ENCODE measurements at places on chromosomes 6 and 20.

- DNase-seq, result peak; percentile 27
These were observed 78.6 kb downstream of the TRMT6 start for GRCh38 chr20:5871459-5872410.

- DNase-seq, result no peak
These were observed 234.7 kb downstream of the TRDN start for GRCh38 chr6:123402052-123402451.

DNA sequence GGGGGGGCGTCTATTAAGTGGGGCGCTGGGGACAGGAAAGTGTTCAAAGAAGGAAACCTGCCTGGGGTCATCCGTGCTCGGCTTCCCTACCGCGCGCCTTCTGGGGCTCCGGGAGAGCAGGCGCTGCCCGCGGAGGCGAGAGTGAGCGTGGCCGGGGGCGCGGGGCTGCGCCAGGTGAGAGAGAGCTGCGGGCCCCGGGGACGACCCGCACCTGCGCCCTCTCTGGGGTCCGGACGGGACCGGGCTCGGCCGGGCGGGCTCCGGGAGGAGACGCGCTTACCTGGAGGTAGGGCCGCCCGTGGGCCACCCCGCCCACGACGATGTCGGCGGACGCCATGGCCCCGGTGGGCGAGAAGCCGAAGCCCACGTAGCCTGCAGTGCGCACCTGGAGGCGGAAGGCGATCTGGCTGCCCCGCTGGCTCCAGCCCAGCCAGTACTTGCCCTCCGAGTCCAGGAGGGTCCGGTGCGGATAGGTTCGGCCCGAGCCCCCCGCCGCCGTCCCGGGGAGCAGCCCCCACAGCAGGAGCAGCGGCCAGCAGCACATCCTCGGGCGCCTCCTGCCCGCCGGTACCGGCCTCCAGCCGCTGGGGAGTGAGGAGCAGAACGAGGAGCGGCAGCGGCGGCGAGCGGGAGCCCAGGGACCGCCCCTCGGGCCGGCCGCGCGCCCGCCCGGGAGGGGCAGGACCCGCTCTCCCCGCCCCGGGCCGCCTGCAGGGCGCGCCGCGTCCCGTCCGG is at the start of gene MOXD1:
TSS of gene MOXD1 (minus strand) at position 593 of the 735 bp plus-strand sequence. CDS start at position 544, 49 bp downstream.
- DNase-seq, result peak; percentile 57

- no peak for DNase-seq
These were observed 140.3 kb downstream of the NFATC2 start for GRCh38 chr20:51402201-51402600.

- DNase-seq, result no peak
These were observed 28.0 kb upstream of the SYNJ2 start for GRCh38 chr6:157953580-157954091.

GRCh38 chr20:51535674-51536073 is 6.8 kb downstream of the NFATC2 start:
- DNase-seq, result no peak

GRCh38 chr6:113597231-113597583 is 259.9 kb upstream of the MARCKS start:
- peak; percentile 48 for DNase-seq

- DNase-seq, result peak; percentile 20
These were observed 25.5 kb upstream of the MAPK13 start for GRCh38 chr6:36104836-36105235.

GRCh38 chr6:144659202-144660182 is 374.4 kb downstream of the UTRN start:
- peak; percentile 42 for DNase-seq

- DNase-seq, result peak; percentile 87
These were observed 699 bp upstream of the HSPA1B start for GRCh38 chr6:31826793-31827285.
